Activated T-helper 9 cell treated with anti-CD3 and anti-CD28 coated beads, Interleukin-2, amount 50 U/mL, for 16 hours (primary cell): ENCODE measurements at places on chromosomes 3 and 15.

DNA sequence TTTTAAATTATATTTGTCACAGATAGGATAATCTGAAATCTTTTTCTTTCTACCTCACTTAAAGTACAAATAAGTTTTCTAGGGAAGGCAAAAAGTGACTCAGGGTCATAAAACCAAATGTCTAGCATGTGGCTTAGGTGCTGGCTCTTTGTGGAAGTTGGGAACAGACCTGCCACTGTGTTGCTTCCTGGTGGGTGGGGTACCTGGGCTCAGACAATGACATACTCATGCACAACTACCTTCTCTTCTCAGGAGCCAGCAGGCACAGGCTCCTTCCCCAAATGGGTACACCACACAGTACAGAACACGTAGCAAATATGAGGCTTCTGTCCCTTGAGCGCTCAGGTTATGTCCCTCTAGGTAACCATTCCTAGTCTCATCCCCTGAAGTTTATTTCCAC lies 40.1 kb upstream of the MUC13 start:
- no peak for DNase-seq

GRCh38 chr3:42165211-42165610 lies 74.1 kb downstream of the TRAK1 start:
- DNase-seq = no peak

DNA sequence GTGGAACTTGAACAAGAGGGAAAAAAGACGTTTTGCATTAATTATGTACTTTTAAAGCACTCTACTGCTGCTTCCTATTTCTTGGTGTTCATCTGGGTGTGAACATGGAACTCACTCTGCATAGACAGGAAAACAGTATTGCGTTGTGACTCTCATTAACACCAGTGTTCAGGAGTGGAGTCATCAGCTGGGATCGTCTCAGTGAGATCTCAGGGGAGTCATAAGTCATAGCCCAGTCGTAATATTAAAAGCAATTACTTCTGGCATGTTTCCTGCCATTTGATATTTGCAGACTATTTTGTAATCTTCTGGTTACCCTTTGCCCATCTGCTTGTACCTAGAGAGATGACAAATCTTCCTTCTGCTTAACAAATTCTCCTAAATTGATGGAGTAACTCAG lies 462.0 kb upstream of the ATP11B start:
- DNase-seq = no peak

GRCh38 chr3:53104762-53105161 lies 25.5 kb downstream of the RFT1 start:
- no peak for DNase-seq

DNA sequence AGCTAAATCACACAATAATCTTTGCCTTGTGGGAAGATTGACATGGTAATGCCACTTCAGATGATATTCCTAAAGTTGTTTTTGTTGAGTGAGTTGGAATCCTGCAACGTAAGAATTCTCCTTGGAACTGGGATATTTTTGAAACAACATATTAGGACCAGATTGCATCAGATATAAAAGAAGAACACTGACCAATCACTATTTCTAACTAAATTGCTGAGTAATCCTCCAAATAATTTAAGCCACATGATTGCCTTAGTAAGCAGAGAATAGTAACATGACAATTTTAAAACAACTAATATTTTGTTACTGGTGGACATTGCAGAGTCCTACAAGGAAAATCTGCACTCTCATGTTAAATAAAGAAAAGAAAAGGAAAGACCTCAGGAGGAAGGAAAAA lies 353.9 kb upstream of the LMCD1 start:
- DNase-seq = no peak

GRCh38 chr3:64806668-64807605 lies 119.1 kb upstream of the ADAMTS9 start:
- DNase-seq = no peak

GRCh38 chr3:57048052-57048671 lies 12.3 kb upstream of the SPATA12 start:
- no peak for DNase-seq

- no peak for DNase-seq
Observed at GRCh38 chr3:71076361-71077002, 507.0 kb downstream of the FOXP1 start.

DNA sequence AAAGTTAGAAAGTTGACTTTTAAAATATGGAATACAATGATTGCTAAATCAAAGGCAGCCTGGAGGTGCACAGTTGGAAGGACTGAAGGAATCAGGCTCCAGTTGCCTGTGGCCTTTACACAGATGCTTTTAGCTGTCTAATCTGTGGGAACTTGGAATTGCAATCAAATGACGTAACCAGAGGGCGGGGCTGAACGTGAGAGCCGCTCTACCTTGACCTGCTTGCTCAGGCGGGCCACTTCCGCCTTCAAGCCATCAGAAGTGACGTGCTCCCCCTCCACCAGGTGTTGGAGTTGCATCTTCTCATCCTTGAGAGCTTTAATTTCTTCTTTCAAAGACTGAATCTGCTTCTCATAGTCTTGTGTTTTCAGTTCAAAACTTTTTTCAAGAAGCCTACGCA lies 37.7 kb upstream of the GNB5 start:
- DNase-seq = no peak

DNA sequence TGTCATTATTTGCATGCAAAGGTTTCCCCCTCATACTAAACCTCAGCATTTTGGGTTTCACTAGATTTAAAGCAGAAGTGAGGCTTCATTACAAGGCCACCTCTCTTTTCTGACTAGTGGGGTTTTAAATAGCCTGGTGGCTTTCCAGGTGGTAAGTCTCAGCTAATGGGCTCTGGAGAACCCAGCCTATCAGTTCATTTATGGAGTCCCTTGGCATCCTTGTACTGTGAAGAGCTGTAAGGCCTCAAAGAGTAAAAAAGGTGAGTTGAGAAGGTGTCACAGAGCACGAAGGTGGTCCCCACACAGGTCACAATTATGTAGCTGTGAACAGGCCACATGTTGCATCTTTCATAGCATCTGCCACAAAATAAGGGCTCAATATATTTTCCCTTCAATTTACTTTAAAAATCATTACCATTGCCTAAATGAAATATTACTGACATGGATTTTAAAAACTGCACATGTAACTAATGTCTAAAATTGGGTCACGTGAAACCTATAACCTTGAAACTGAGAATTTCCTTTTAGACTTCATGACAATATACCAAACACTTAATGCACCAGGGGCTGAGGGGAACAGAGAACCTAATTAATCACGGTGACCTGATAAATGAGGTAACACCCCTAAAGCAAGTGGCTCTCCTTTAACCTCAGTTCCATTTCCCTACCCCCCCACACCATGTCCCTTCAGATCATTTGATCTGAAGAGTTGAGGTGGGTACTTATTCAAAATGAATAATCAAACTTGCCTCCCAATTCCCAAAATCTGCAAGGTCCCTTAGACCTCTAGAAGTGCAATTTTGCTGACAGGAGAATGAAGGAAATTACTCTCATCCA lies 1.3 kb downstream of the NGLY1 start:
- no peak for DNase-seq

DNA sequence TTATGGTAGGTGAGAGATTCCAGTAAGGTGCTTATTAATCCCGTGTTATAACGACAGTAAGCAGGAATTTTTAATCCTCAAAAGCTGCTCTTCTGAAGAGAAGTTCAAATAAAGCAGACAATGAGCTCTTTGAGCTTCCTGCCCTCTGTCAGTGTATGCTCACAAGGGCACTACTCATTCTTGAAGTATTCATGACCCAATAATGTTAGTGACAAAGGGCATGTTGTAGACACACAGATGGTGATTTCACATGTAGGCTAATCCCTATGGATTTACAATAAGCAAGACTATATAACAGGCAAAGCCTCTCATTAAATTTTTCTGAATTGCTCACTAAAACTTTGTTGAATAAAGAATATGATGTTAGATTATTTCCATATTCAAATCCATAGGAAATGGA lies 578.6 kb downstream of the RSL24D1 start:
- DNase-seq = no peak

DNA sequence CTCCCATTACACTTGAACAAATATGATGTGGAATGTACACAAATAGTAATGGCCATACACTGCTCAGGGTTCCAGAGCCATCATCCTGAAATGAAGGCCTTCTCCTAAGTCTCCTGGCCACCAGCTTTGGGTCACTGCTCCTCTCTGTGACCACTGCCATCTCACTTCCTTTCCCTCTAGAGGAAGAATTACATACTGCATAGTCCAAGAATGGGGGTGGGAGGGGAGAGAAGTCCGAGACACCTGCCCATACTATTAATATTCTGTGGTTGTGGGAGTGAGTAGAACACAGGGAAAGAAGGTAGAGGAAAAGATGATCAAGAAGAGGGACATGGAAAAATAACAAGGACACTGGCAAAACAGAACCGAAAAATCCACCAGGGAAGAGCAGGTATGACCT lies 20.6 kb downstream of the ETV5 start:
- DNase-seq = no peak

DNA sequence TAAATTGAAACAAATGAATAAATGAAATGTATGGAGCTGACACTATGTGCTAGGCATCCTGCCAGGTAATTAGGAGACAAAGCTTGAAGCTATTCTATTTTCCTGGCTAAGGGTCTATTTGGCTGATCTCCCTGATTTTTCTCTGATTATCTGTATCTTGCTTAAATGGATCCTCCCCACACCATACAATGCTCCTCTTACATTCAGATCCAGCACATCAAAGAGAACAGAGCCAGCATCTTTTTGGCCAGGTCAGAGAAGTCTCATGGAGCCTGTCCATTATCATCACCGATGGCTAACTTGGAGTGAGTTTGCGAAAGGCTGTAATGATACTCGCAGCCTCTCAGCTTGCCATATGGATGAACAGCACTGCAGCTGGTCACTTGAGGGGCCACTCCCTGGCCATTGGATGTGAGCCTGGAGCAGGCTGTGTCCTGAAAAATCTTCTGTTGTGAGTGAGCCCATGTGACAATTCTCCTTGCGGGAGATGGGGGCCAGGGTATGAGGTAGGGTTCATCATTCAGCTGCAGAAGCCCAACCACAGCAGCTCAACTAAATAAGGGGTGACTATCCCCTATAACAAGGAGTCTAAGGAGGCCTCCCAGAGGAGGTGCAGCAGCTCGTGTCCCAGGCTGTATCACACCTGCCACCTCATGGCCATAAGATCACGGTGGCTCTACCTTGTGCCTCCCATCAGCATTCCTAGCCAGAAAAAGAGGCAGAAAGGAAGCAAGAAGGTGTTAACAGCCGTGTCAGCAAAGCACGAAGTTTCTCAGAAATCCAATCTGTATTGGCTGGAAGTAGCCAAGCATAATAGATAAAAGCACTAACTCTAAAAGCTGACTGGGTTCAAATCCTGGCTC lies 69.3 kb upstream of the ST8SIA2 start:
- no peak for DNase-seq

DNA sequence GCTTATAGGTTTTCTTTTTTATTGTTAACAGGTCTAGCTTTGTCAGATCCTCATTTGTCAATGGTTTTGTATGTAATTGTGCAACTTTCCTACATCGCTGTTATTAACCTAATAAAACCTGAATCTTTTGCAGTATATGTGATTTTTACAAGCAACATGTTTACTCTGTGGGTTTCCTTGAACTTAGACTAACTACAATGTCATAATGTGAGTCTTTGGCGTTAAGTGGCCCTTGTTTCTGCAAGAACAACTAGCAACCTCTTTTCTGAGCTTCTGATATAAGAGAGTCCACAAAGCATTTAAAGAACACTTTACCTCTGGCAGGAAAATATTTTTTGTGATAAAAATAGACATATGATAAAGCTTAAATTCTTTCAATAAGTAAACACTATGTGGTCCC lies 230.3 kb upstream of the CFAP20DC start:
- no peak for DNase-seq

- DNase-seq = no peak
Observed at GRCh38 chr15:31241888-31242522, 84.6 kb upstream of the KLF13 start.

GRCh38 chr3:16203031-16203430 lies 28.6 kb downstream of the GALNT15 start:
- DNase-seq = no peak

DNA sequence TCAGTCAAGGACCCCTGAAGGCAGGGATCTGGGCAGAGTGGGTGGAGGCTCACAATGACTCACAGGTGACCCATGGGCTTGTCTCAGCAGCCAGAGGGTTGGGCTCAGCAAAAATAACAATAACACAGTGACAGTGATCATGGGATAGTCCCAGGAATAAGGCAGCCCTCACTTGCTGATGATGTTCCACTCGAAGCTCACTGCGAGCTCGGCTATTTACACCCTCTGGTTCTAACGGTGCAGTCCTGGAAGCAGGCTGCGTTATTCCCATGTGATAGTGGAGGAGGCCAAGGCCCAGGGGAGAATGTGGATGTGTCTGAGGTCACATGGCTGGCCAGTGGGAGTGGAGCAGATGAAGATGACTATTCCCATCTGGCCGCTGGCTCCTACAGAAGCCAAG lies 16.2 kb downstream of the CCDC33 start:
- DNase-seq = no peak

GRCh38 chr15:79009379-79009778 lies 64.5 kb upstream of the CTSH start:
- DNase-seq = no peak

GRCh38 chr15:77335298-77335697 lies 84.6 kb downstream of the PEAK1 start:
- no peak for DNase-seq

DNA sequence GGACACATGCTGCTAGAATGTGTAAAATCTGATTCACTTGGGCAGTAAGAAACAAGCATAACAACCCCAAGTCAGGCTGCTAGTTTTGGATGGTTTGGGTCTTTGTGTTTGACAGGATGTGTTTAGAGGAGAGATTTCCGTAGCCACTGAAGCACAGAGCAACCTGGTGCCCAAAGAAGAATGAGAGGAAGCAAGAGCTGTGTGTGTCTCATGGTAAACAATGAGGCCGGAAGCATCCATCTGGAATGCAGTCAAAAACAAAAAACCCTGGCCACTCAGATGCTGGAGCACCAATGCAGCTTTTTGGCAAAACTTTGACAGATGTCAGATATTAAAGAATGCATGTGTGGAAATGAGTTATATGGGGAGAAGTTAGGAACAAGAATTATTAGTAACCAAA lies 39.4 kb upstream of the SNRK start:
- no peak for DNase-seq

- DNase-seq = no peak
Observed at GRCh38 chr3:144106970-144107369, 135.3 kb downstream of the DIPK2A start.

DNA sequence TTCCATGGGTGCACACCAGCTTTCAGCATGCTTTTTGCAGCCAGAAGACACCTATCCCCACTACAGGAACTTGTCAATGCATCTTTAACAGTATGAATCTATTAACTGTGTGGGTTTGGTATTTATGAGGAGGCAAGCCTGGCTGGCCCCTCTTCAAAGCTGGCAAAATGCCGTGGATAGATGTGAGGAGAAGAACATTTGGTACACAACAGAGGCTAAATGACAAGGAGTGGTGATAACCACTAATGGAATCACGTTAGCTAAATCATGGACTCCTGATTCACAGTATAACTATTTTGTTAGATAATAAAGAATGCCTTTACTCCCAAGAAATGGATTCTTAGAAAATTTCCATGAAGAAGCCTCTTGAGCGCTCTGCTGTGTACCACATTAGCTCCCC lies 187.2 kb downstream of the CLSTN2 start:
- DNase-seq = no peak

DNA sequence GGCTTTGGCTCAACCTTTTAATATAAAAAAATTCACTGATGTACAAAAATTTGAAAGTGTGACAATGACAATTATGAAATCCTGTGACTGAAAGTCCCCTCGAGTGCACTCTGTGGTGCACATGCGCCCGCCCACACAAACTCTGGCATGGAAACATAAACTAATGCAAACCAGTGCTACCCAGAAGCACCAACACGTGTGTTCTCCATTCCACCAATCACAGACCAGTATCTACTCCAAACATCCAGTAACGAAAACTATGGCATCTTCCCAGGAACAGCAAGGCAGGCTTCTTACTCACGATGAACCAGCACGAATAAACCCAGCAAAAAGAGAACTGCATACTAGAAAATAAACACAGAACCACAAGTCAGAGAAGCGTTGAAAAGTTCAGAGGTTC lies 11.7 kb upstream of the NMB start:
- DNase-seq = peak; percentile 34
